ENCODE measurements at places on chromosomes 13 and 19.

- DNase-seq, result no peak
Measured at GRCh38 chr19:29172302-29172701, 40.6 kb downstream of the UQCRFS1 start.

DNA sequence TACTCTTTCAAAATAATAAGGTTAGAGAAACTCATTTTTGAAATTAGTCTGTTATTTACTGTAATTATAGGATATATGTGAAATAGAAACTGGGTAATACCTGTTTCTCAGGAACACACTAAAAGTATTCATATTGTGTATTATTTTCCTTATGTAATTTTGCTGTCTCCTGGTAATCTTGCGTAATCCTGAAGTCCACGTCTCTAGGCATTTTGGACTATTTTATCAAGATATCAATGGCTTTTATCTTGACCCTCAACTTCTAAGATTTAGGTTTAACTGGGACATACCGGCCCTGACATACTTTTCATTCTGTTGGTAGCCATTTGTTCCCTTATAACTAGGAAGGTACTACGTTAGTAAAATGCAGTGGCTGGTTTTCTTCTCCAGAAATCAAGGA is 80.3 kb downstream of the PAN3 start:
- no peak for DNase-seq

DNA sequence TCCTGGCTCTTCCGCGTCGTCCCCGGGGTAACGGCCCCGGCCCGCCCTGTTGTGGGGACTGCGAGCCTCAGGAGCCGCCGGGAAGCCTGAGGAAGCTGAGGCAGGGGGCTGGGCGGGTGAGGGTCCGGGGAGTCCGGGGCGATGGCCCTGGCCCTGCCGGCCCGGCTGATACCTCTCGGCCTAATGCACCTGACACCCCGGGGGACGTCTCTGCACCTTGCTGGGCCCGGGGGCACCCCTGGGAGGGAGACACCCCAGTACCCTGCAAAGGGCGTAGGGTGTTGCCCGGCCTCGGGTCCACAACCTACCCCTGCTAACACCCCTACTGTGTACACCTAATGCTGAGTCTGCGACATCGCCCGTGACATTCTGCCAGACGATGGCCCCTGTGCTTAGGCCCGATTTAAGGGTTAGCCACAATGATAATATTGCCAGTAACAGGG is 410 bp downstream of the PIN1 start:
- no peak for DNase-seq

GRCh38 chr19:8608941-8609278 is 1.6 kb downstream of the ADAMTS10 start:
- no peak for DNase-seq

DNA sequence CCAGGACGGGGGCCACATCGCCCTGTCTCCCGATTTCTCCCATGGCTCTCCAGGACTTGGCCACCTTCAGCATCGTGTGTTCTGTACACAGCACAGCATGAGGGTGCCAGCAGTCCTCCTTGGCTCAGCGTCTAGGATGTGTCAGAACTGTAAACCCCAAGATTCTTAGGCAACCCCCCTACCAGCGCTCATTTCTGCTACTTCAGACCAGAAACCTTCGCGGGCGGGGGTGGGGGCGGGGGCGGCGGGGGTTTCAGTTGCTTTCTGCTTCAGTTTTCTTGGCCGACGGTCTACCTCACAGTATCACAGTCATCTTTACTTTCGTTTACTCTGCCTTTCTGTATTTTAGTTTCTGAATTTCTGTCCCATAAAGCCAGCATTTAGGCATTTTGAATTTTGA is 82.4 kb downstream of the GGACT start:
- DNase-seq, result no peak

GRCh38 chr19:44891016-44891882 is at the start of gene TOMM40:
TOMM40 (plus strand) TSS chr19:44891254; CDS start chr19:44891416, 162 bp downstream.
- no peak for DNase-seq

DNA sequence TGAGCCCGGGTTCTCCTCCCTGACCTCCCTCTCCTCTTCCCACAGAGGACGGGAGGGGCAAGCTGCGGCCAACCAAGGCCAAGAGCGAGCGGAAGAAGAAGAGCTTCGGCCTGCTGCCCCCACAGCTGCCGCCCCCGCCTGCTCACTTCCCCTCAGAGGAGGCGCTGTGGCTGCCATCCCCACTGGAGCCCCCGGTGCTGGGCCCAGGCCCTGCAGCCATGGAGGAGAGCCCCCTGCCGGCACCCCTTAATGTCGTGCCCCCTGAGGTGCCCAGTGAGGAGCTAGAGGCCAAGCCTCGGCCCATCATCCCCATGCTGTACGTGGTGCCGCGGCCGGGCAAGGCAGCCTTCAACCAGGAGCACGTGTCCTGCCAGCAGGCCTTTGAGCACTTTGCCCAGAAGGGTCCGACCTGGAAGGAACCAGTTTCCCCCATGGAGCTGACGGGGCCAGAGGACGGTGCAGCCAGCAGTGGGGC is 162.2 kb downstream of the KDM4B start:
- no peak for DNase-seq

DNA sequence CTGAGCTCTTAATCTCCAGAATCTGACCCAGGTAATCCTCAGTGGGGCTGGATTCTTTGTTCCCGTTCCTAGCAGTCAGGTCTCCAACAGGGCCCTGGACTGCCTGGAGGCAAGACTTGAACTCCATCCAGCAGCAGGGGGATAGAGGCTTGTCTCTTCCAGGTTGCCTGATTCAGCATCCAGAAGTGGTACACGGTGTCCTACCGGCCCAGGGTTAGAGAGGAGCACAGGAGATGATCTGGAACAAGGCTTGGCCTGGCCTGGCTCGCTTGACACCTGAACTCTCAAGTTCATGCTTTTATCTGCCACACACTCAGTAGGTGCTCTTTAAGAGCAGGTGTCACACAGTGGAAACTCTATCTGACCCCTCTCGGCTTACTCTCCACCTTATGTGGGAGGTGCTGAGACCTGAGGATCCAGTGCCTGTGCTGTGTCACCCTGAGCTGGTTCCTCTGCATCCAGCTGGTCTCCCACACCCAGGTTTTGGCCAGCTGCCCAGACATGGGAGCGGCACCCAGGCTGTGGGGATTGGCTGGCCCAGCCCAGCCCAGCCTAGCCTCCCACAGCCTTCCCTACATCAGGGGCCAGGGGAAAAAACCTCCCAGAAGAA is at the start of gene CYP4F3:
Gene CYP4F3 (plus strand): TSS at position 604 of the 610 bp plus-strand sequence. CDS start 519 bp downstream, outside the sequence.
- no peak for DNase-seq

- DNase-seq, result peak; percentile 36
Measured at GRCh38 chr19:12092065-12092867, 27.7 kb downstream of the ZNF844 start.

- DNase-seq, result no peak
Measured at GRCh38 chr19:2274185-2274711, 7.7 kb downstream of the PEAK3 start.

- DNase-seq, result no peak
Measured at GRCh38 chr13:51832471-51833152, 12.4 kb downstream of the TMEM272 start.

GRCh38 chr13:31587698-31588266 is 151.5 kb upstream of the RXFP2 start:
- no peak for DNase-seq

GRCh38 chr13:112838038-112838841 is 130.8 kb upstream of the MCF2L start:
- DNase-seq, result peak; percentile 66

DNA sequence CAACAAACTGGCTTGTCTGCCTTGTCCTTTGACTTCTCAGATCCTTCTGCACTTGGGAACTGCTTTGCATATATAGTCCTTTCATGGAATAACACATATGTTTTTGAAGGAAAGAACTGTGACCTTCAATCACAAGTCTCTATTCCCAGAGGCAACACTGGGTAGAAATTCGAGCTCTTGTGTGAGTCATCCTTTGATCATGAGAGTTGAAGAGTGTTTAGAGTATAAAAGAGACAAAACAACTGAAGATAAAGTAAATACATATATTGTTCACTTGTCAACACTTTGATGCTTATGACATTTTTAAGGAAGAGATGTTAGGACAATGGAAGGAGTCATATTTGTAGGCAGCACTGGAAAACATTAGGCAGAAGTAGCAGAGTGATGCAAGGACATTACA is 5.2 kb upstream of the OR7A5 start:
- DNase-seq, result no peak
